ENCODE measurements at places on chromosomes 5 and 9.

DNA sequence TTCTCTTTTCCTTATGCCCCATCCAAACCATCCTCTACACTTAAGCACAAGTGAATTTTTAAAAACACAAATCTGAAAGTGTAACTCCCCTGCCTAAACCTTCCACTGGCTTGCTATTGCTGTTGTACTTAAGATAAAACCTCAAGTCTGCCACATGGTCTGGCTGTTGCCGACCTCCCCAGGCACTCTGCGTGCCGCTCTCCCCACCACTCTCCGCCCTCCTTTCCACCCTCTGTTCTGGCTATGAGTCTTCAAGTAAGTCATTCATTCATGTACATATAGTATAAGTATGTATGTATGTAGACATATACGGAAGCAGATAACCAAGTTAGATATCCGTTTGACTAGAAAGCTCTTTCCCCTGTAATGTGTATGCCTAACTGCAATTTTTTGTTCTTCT is 94.7 kb upstream of the ANKRD55 start:
- DNase-seq, result no peak

- no peak for DNase-seq
Measured at GRCh38 chr5:9765419-9766140, 135.4 kb upstream of the TAS2R1 start.

DNA sequence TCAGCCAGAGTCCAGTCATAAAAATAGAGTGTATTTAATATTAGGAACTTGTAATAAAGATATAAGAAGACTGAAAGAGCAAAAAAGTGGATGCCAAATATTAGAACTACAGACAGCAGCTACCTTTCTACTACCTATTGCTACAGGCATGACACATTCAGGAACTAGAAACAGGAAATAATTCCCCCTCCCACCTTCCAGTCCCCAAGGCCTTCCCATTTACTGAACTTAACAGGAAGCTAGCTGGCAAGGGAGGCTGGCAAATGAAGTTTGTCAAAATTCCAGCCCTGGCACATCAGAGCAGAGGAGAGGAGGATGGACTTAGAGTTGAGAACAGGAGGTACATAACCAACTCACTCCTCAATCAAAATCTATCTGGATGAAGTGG is 50.2 kb upstream of the RIC1 start:
- no peak for DNase-seq

- DNase-seq, result no peak
Measured at GRCh38 chr9:125990793-125991220, 243.6 kb downstream of the PBX3 start.

DNA sequence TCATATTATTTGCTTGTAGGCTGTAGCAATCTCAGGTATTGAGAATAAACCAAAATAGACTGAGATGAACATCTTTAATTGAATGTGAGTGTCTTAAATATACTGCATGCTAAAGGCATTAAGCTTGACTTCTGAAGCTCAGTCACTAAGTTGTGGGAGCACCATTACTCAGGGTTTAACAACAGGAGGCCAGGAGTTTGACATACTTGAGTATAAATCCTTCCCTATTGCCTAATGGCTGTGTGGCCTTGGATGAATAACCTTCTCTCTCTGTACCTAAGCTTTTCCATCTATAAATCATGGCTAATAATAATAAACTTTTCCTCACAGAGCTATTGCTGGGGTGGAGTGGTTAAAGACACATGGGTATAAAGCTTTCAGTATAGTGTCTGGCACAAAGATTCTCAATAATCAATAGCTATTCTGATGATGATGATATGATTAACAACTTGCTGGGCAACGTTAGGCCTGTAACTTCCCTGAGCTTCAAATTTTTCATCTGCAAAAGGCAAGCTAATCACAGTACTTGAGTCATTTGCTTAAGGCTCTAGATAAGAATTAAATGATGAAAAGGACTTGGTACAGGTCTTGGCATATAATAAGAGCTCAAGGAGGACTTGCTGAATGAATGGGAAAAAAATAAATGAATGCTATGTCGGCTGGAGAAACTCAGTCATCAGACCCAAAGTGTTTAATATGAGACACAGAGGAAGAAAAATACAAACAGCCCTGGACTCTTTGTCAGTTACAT is 174.0 kb upstream of the IL12B start:
- no peak for DNase-seq

DNA sequence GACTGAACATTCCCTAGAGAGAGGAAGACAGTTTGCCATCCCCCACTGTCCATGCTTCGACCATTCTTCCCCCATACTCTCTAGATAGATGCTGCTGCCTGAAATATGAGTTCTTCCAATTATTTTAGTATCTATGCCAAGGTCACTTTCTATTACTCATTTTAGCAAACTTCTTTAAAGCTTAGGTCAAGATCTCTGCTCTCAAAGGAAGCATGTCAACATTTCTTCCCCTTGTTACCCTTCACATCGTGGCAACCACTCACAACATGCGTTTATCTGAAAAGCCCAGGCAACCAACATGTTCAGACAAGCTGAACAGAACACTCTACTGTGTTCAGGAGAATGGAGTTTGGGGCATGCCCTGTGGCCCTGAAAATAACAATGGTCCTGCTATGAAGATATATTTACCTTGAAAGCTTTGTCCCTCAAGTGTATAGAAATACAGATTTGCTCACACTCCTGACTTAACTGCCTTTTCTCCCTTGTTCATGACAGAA is 138.4 kb upstream of the KIF2A start:
- DNase-seq, result no peak

DNA sequence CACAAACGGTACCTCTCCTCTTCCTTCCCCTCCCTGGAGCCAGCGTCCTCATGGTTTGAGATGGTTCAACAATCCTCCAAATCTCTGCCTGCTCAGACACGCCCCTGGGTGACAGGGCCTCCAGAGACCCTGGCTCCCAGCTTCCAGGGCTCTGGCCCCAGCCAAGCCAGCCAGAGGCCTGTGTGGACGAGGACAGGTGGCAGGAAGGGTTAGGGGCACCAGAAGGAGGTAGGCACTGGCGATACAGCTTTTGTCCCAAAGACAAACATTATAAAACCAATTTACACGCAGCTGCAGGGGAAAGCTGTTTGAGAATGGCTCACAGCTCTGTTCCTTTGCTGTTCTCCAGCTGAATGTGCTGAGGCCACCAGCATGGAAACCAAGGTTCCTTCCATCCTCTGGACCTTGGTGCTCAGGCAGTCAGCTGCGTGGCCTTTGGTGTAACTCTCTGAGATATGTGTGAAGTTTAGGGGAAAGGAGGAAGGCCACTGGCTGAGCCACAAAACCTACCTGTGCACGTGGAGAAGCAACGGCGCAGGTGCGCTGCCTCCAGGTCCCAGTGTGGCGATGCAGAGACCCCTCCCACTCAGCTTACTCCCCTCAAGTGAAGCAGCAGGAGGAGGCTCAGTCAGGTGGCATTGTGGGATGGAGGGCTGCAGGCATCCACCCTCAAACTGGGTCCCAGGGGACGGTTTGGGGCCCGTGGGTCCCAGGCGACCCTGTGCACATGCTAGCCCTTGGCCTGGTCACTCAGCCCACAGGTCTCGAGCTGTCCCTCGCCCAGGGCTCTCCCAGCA is 4.3 kb upstream of the QRFP start:
- DNase-seq, result no peak

DNA sequence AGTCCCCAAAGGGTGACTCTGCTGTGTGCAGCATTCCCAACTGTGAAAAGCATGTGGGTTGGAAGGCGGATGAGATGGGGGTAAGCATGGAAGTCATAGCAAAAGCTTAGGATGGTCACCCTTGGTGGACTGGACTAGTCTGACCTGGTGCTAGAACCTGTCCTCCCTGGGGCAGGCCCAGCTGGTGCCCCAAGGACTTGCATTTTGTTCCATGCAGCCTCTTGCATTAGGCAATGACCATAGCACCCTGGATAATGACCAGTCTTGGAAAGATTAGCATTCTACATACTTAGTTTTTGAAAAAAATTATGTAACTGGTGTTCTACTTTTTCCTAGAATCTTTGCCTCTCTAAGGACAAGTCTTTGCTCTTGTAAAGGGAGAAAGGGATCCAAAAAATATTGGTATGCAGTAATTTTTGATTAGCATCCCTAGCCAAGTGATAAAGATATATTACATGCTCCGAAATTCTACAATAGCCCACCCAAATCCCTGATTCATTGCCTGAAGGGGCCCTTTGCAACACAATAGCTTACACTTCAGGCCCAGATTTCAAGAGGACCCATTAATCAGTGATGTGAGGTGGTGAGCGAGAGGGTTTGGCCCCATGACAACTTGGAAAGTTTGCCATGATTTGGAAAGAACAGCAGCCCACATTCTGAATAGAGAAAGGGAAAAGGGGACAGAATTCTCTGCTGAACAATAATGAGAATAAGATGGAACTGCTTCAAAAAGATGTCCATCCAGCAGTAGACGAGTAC is 93.3 kb upstream of the CD180 start:
- no peak for DNase-seq

GRCh38 chr9:75669721-75670120 is 220.8 kb upstream of the PCSK5 start:
- DNase-seq, result no peak

Measured in colonic mucosa (tissue), 4 donors.